Left ventricle myocardium superior (tissue), 1 donor: ENCODE measurements at places on chromosomes 16 and 17. TPM values are rescaled to one million over a fixed set of nuclear protein-coding genes. Genes with fewer than 3 reads are reported as not detected.

- no peak for DNase-seq
Measured at GRCh38 chr16:49619811-49620157, 236.1 kb downstream of the ZNF423 start.

DNA sequence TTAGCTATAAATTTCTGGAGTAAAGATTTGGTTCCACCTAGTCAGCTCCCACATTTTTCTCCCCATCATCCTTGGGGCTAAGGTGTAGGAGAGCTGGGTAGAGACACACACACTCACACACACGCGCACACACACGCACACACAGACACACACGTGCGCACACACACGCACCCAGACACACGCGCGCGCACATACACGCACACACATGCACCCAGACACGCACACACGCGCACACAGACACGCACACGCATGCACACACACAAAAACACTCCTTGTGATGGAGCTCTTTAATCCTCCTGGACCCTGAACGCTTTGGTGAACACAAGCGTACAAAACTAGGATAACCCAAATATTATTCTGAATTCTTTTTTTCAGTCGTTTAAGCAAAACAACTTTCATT, 253.6 kb downstream of the C16orf95 start:
- DNase-seq = no peak

- no peak for DNase-seq
Measured at GRCh38 chr17:30908717-30909420, 2.8 kb upstream of the TEFM start.

- DNase-seq = no peak
Measured at GRCh38 chr17:4199818-4200402, 56.9 kb downstream of the CYB5D2 start.

Gene SLC7A6OS
- 14.2 TPM for total RNA-seq

Gene GRAP
- total RNA-seq = 2.2 TPM

Gene CACNG3
- total RNA-seq = not detected

GRCh38 chr17:37322826-37323561, 52.8 kb upstream of the C17orf78 start:
- no peak for DNase-seq
